Activated CD8-positive, alpha-beta memory T cell treated with anti-CD3 and anti-CD28 coated beads for 1 hour (primary cell): ENCODE measurements at places on chromosomes 12 and 14.

- DNase-seq = no peak
Measured at GRCh38 chr12:72057330-72057914, 118.8 kb downstream of the TPH2 start.

GRCh38 chr14:99681101-99681831, 2.8 kb upstream of the CYP46A1 start:
- DNase-seq = no peak

DNA sequence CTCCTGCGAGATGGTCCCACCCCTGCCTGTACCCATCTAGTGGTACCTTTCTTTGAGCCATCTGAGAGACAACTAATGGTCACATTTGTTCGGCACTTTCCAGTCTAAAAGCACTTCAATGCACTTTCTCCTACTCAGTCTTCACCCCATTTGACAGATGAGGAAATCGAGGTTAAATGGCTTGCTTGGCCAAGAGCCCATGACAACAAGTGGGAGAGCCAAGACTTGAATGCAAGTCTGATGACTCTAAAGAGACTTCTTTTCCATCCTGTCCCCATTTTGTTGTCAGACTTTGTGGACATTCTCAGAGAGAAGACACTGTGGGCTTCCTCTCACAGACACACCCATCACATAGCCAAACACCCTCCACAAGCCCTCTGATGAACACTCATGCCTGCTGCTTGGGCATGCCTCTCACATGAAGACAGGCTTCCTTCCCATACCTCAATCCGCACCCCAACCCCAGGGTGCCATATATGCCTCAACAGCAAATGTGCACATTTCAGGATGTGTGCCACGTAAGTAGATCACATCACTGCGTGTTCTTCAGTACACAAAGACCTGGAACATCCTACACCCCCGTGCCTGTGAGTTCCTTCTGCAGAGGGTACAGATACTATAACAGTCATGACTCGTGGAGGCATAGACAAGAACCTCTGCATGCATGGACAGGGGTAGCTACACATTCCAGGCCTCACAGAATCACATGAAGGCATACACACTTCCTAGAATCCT, 805 bp downstream of the MYH7 start:
- no peak for DNase-seq

DNA sequence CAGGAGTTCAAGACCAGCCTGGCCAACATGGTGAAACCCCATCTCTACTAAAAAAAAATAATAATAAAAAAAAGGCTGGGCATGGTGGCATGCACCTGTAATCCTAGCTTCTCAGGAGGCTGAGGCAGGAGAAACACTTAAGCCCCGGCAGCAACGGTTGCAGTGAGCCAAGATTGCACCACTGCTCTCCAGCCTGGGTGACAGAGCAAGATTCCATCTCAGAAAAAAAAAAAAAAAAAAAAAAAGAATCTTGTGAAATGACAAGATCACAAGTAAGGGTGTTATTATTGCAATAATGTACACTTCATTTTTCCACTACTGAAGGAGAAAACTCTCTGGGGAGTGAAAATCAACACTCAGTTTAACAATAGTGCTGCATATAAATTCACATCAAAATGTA, 8.8 kb upstream of the PTGR2 start:
- no peak for DNase-seq

DNA sequence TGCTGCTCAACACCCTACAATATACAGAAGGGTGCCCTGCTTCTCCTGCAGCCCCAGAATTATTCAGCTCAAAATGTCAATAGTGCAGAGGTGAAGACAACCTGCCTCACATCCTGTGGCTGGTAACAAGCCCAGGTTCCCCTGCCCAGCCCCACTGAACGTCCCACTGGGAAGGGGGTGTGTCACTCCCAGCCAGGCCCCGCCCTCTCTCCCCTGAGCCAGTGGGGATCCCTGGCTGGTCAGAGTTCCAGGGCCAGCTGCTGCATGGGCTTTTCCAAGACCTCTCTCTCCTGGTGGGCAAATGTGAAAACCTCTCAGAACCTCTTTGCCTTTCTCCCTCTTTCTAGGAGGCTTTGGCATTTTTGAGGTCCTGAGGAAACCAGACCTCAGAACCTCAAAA, 13.7 kb upstream of the LHX5 start:
- no peak for DNase-seq

GRCh38 chr12:27511031-27511722, 12.8 kb upstream of the PPFIBP1 start:
- DNase-seq = no peak
